ENCODE measurements at places on chromosomes 11 and 22.

DNA sequence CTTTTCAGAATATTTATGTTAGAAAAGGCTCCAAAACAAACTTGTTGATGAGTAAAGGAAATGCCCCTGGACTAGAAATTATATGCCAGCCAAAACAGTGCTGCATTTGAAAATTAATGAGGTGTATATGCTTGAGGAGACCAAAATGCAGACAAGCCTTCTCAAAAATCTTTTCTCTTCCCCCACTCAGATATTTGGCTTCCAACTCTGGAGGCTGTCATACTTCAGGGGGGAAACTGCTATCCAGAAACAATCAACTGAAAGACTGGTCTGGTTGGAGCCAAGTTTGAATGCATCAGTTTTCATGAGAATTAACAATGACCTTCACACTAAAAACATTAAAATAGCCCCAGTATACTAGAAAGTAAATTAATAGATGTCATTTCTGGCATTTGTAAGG, 98.2 kb downstream of the SGSM3 start:
- DNase-seq, result no peak

DNA sequence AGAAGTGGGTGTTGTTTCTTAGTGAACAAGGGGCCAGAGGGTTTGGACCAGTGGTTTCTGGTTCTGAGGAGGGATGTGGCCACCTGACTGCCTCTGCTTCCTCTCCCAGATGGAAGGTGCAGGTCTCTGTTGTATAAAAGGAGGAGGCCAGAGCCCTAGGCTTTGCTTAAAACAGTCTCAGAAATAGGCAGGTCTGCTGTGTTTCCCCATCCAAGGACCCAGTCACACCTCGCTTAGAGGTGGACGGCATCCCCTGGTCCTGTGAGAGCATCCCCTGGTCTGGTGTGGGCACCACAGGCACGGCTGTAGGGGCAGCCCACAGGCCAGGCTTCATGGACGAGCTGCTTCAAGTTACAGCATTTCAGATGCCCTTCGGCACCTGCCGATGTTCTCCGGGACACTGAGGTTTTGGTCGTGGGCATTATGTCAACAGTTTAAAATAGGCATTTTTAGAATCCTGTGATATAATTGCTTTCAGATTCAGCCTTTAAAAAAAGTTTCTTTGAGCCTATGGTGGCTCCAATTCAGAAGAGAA, 45.7 kb upstream of the SHANK2 start:
- no peak for DNase-seq

DNA sequence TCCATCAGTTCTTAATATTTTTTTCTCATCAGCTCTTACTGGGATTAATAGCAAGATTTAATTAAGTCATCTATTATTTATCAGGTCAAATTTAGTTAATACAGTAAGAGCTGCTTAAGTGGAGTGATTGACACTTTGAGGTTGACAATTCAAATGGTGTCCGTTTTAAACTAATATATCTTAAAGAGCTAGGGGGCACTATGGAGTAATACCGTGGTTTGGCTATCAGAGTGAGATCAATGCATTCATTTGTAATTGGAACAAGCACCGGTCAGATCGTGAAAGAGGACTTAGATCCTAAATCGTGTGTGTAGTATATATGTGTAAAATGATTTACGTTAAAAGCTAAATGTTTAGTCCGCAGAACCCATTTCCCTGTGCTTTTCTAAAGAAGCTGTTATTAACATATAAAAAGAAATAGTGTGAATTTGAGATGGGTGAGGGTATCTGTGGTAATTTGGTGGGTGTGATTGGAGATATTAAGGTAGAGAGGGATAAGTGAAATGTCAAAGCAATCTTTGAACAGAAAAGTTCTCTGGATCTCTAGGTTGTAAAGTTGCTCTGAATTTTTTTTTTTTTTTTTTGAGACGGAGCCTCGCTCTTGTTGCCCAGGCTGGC, 2.3 kb downstream of the SIK2 start:
- peak; percentile 39 for DNase-seq

- no peak for DNase-seq
These were observed 7.9 kb upstream of the IGLL5 start for GRCh38 chr22:22879675-22880155.

DNA sequence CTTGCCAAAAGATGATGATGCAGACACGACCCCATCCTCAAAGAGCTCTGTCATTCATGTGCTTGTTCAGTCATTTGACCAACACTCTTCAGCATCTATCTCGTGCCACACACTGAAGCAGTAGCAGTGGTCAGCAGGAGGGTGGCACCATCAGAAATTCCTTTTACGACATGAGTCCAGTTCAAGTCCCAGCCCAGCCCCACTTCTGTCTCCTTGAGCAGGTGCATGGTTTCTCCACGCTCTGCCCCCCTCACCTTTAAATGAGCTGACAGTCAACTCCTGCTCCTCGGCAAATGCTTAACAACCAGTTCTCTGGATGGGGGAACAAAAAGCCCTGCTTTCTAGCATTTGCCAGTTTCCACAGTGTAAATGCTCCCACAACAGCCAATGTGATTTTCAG, 60.9 kb downstream of the SYN3 start:
- DNase-seq, result no peak

GRCh38 chr11:78065203-78065602, 1.5 kb downstream of the THRSP start:
- no peak for DNase-seq

DNA sequence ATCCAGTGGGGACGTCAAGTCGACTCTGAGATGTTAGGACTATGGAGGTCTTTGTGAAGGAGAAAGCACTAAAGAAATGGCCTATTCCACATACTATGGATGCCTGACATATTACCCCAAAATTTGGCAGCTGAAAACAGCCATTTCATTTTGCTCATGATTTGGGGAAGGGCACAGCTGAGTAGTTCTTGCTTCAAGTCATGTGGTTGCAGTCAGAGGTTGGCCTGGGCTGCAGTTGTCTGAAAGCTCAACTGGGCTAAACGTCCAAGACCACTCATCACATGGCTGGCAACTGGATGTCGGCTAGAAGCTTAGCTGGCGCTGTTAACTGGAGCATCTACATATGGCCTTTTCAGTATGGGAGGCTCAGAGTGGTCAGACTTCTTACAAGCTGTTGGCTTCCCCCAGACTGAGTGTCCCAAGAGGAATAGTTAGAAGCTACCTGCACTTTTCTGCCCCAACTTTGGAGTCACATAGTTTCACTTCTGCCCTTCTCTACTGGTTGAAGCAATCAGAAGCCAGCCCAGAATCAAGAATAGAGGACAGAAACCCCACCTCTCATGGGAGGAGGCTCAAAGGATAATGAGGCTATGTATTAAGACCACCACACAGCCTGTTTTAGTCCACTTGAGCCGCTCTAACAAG, 14.1 kb downstream of the SLC35C1 start:
- peak; percentile 36 for DNase-seq

DNA sequence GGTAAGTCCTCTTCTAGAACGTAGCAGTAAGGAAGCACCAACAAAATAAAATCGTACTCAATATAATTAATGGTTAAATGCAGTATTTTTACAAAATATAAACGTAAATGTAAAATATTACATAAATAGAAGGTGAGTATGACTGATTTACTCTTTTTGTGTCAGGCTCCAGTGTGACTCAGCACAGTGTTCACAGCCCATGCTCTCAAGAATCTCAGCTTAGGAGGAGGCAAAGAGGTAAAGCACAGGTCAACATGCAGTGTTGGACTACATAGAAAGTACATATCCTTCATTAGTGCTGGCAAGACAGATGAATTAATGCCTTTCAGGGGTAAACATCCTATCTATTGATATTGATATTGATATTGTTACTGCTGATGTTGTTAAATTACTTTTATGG, 2050.6 kb upstream of the RAG2 start:
- DNase-seq, result no peak

- no peak for DNase-seq
These were observed 61.6 kb downstream of the C11orf65 start for GRCh38 chr11:108405706-108406105.

GRCh38 chr11:6110011-6110410, 2.5 kb downstream of the OR56B4 start:
- no peak for DNase-seq

DNA sequence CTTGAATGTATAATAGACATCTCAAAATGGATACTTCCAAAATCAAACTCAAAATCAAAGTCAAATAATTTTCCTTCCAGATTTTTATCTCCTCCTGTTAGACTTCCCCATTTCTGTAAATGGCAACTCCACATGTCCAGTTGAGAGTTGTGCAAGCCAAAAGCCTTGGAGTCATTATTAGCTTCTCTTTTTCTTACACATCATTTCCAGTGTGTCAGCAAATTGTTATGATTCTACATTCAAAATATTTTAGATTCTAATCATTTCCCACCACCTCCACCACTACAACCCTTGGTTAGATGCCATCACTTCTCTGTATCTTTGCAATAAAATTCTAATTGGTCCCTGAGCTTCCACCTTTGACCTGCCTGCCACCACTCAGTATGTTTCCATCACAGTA, 155.7 kb downstream of the CNTN5 start:
- DNase-seq, result no peak

DNA sequence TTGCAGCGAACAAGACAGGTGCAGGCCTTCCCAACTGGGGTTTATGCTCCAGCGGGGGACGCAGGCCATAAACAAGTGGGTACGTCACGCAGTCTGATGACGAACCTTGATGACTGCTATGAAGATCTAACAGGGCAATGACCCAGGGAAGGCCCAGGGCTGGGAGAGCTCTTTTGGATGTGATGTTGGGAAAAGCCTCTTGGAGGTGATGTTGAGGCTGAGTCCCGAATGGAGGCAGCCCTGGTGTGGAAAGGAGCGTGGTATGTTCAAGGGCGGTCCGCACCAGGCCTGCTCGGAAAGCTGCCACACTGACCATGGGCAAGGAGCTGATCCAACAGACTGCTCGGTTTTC, 5.8 kb downstream of the FADS2 start:
- no peak for DNase-seq

DNA sequence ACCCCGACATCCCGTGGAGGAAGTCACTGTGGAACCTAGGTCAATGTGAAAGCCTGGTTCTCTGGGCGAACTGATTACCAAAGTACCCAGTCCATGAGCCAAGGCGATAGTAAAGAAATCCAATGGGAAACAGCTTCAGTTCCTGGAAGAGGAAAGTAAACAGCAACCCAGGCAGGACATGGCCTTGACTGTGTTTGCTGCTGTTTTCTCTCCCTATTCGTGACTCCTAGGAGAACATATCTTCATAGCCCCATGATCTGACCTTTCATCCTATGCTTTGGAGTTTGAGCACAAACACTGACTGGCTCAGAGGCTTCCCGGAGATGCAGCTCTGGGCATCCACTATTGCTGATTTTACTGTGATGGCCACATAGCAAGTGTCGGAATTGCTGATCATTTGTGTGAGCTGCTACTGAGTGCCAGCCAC, 45.1 kb downstream of the LRFN4 start:
- no peak for DNase-seq

GRCh38 chr22:29702931-29703501, 16.8 kb upstream of the CABP7 start:
- DNase-seq, result no peak

DNA sequence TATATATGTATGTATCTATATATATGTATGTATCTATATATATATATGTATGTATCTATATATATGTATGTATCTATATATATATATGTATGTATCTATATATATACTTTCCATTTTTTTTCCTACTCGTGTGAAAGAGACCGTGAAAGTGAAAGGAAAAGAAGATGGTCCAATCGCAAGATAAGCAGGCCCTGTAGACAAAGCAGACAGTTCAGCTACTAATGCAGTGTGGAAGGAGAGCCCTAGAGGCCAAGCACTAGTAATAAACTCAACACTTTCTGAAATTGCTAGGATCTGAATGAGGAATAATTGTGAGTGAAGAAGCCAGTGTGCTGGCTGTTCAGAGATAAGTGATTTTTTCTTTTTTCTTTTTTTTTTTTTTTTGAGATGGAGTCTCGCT, 47.2 kb downstream of the MCHR1 start:
- peak; percentile 25 for DNase-seq

GRCh38 chr11:109075976-109076375, 346.0 kb upstream of the C11orf87 start:
- DNase-seq, result no peak

DNA sequence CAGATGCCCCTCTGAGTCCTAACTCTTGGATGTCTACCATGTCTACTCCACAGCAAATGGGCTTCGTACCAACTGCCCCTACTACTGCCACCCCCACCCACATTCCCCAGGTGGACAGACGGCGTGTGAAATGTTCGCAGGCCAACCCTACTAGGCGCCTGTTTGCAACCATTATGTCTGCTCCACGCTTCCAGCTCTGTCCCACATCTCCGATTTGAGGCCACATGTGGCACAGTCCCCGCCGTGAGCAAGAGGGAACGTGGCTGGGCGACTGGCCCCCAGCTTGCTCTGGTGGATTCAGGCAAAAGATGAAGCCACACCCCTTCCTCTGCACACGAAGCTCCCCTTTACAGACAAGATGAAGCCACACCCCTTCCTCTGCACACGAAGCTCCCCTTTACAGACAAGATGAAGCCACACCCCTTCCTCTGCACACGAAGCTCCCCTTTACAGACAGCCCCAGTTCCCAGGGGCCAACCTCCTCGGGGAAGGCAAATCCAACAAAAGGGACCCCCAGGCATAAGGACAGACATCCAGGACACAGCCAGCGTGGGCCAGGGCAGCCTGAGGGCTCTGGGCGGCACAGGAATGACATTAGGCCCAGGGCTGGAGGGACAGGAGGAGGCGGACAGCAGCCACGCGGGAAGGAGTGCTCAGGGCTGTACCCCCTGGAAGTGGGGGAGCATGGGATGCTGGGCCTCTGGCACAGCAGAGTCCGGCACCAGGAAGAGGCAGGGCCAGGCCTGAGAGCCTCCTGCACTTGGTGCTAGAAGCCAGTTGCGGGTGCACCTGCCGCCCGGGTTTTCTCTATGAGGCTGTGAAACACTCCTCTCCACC, 106.2 kb downstream of the SHANK2 start:
- DNase-seq, result no peak

- DNase-seq, result peak; percentile 49
These were observed at the start of gene CD81 for GRCh38 chr11:2376751-2377451. Gene CD81 (plus strand): TSS chr11:2377310. CDS start chr11:2377550, 240 bp downstream.

DNA sequence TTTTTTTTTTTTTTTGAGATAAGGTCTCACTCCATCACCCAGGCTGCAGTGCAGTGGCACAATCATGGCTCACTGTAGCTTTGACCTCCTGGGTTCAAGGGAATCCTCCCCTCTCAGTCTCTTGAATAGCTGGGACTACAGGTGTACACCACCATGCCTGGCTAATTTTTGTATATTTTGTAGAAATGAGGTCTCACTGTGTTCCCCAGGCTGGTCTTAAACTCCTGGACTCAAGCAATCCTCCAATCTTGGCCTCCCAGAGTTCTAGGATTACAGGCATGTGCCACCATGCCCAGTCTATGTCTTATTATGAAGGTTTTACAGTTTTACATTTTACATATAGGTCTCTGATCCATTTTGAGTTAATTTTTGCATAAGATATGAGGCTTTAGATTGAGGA, 20.4 kb upstream of the MAPK1 start:
- no peak for DNase-seq

DNA sequence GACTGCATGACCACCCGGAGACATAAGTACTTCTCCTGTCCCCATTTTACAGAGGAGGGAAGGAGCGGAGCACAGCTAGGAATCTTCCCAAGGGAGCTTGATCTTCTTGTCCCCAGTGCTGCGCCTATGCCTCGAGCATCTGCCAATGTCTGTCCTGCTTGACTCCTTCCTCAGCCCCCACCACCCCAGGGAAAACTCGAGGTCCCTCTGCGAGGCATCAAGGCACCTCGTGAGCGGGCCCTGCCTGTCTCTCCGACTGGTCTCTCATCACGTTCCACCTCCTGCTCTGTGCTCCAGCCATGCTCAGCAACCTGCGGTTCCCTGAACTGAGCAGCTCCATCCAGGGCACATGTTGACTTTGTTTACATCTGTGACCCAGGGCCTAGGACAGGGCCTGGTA, 2.5 kb downstream of the NCF4 start:
- DNase-seq, result no peak

GRCh38 chr11:71212871-71213559, 39.4 kb downstream of the SHANK2 start:
- no peak for DNase-seq

- no peak for DNase-seq
These were observed 510.6 kb upstream of the RAG2 start for GRCh38 chr11:37108436-37109285.

All from naive B cell (primary cell).